Activated T-cell treated with anti-CD3 and anti-CD28 coated beads for 1 hour (primary cell): ENCODE measurements at places on chromosomes 1 and 21.

DNA sequence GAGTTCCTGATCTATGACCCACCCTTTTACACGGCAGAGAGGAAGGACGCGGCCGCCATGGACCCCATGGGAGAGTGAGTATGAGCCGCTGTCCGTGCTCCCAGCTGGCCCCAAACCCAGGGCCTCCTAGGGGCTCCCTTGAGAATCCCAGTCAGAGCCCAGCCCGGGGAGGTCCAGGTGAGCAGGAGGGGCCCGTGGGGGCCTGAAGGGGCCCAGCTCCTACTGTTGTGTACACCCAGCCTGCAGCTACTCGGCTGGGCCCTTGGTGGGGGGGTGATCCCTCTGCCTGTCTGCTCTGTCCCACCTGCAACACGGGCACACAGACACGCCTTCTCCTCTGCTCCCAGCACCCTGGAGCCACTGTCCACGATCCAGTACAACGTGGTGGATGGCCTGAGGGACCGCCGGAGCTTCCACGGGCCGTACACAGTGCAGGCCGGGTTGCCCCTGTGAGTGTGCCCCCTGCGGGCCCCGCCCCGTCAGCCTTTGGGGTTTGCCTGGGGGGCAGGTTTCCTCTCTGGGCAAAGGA is 28.6 kb upstream of the LRRC3 start:
- DNase-seq, result no peak

DNA sequence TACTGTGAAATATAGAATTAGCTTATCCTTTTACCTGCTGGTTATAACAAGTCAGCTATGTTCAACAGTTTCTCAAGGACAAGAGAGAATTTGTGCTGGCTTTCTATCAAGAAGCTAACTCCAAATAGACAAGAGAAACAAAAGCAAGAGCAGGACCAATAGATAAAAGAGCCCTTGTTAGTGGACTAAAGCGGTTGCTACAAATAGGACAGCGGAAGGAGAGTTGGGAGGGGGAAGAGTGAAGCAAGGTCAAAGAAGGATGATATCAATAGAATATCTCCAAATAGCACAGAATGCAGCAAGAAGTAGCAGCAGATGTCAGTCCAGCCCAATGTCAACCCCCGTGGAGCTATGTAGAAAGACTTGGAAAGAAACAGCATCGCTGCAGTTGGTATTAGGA is 53.0 kb upstream of the AKT3 start:
- DNase-seq, result no peak

- DNase-seq, result no peak
These were observed 186.6 kb downstream of the GRIK1 start for GRCh38 chr21:29753216-29753615.

DNA sequence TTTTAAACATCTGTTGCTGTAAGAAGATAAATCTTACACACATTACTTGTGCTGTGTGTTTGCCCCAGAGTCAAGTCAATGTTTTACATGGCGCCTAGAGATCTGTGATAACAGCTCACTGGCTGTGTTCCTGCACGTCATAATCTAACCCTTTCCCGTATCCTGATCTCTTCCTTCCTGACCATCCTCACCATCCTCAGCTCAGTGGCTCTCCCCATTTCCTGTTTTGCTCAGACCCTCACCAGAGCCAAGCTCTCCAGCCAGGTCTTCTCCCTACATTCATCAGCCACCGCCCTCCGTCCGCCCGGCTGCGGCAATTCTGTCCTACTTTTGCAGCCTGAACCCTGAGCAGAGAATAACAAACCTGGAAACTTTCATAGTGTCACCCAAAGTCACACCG is 824.7 kb downstream of the USP25 start:
- no peak for DNase-seq

- DNase-seq, result no peak
These were observed 2.2 kb downstream of the SPATA6 start for GRCh38 chr1:48469616-48470480.

GRCh38 chr1:155079487-155080311 is 1.1 kb downstream of the EFNA3 start:
- DNase-seq, result no peak
